ENCODE measurements at places on chromosomes 5 and 9. TPM values are rescaled to one million over a fixed set of nuclear protein-coding genes. Genes with fewer than 3 reads are reported as not detected.

- DNase-seq: no peak
Measured at GRCh38 chr9:34690983-34691935, at the start of gene CCL19. TSS of gene CCL19 (minus strand) at chr9:34691276. CDS start at chr9:34691139, 137 bp downstream.

Gene APBA1
- 9.2 TPM for total RNA-seq

Gene PCDHGA12
- 5.2 TPM for total RNA-seq

DNA sequence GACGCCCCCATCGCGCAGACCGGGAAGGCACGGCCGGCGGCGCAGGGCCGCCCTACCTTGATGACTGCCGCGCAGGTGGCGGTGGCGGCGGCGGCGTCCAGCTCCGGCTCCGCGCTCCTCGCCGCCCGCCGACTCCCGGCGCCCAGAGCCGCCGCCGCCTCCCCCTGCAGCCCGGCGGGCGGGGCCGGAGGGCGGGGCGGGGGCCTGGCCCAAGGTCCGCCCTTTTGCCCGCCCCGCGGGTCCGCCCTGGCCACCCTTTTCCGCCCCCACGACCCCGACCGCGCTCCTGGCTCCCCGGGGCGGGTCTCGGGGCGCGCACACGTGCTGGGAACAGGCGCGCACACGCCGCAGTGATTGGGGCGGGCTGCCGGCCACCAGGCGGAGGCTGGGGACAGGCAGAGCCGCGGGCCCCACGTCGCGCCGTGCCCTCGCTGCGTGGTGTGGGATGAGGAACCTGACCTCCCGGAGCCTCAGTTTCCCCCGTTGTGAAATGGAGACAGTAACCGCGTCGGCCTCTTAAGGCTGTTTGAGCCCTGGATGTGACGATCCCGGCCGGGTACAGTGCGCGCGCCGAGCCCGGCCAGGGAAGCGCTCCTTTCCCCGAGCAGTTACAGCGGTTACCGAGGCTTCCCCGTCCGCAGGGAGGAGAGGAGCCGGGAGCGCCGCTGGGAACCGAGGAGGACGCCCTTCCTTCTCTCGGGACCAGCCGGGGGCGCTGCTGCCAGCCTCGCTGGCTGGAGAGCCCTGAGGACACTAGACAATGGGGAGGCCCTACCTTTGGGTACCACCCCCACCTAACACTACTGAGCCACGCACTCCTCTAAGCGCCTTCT, at the start of gene CORO2A:
CORO2A (minus strand) TSS at position 135 of the 833 bp plus-strand sequence. CDS start 34,977 bp downstream, outside the sequence.
- peak; percentile 89 for DNase-seq

DNA sequence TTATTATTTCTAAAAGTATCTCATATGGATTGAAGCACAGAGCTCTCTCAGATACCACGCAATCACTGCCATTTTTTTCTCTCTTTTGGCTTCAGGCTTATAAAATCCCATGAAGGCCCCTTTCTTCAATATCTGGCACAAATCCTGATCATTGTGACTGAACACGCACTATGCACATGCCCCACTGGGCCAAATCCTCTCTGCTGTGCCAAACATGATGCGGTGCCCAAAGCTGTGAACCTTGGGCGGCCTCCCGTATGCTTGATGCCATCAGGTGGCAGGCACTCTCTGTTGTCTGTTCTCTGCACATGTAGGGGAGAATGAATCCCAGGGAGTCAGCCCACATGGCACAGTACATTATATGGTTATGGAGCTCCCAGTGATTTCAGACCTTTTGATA, 375.0 kb upstream of the RGMB start:
- DNase-seq: no peak

GRCh38 chr5:141570655-141571054, 48.1 kb downstream of the DIAPH1 start:
- no peak for DNase-seq

Measured in transverse colon (tissue), 4 donors.